ENCODE measurements at places on chromosomes 16 and 17. TPM values are rescaled to one million over a fixed set of nuclear protein-coding genes. Genes with fewer than 3 reads are reported as not detected.

Gene SDK2
- total RNA-seq: 0.92 TPM

Gene BMERB1
- 90.1 TPM for total RNA-seq

Gene GDPD1
- 1.0 TPM for total RNA-seq

Gene KIF2B
- total RNA-seq: not detected

Measured in A549 treated with GW870086 at 1 μM for 4 hours (cell line).